ENCODE measurements at places on chromosomes 1 and 21. TPM values are rescaled to one million over a fixed set of nuclear protein-coding genes. Genes with fewer than 3 reads are reported as not detected.

The AMY1C gene
- not detected for total RNA-seq

The DMRTB1 gene
- not detected for total RNA-seq

The SMCP gene
- not detected for total RNA-seq

The ERRFI1 gene
- 26.4 TPM for total RNA-seq

The DCDC2B gene
- not detected for total RNA-seq

The BEST4 gene
- 0.19 TPM for total RNA-seq

The KCNN3 gene
- 1.8 TPM for total RNA-seq

The C1orf94 gene
- total RNA-seq = not detected

The FMO5 gene
- total RNA-seq = 1.8 TPM

The THAP3 gene
- total RNA-seq = 14.7 TPM

The CHI3L1 gene
- total RNA-seq = not detected
